ENCODE measurements at places on chromosomes 5 and 9.

- DNase-seq = no peak
Observed at GRCh38 chr9:7879551-7880245, 80.1 kb upstream of the DMAC1 start.

DNA sequence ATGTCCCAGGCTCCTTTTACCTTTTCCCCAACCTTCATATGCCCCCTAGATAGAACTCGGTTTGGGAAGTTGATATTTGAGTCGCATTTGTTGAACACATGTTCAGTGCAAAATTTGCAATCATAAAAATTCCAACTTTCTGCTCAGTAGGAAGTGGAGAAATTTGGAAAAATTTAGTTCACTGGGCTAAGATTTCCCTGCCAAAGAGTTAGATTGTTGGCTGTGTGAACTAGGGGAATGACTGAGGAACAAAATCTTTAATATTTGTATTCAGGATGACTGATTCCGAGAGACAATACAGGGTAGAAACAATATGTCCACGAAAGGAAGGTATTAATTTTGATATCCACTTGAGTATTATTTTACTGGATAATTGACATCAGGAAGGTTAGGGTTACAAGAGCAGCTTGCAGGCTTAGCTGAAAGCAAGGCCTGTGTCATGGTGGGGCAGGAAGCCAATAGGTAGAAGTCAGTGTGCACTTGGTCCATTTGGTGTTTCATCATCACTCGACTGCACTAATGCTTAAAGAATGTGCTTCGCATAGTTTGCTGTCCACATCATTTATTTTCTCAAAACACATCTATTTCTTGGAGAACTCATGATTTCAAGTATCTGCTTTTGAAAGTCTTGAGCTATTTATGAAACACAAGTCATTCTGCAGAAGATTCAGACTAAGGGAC, 59.4 kb upstream of the GNA14 start:
- DNase-seq = no peak

GRCh38 chr9:34555500-34555899, 32.7 kb upstream of the ENHO start:
- no peak for DNase-seq

GRCh38 chr5:111748304-111748763, 8.7 kb downstream of the NREP start:
- no peak for DNase-seq

- DNase-seq = no peak
Observed at GRCh38 chr9:118094387-118094786, 390.2 kb downstream of the TLR4 start.

DNA sequence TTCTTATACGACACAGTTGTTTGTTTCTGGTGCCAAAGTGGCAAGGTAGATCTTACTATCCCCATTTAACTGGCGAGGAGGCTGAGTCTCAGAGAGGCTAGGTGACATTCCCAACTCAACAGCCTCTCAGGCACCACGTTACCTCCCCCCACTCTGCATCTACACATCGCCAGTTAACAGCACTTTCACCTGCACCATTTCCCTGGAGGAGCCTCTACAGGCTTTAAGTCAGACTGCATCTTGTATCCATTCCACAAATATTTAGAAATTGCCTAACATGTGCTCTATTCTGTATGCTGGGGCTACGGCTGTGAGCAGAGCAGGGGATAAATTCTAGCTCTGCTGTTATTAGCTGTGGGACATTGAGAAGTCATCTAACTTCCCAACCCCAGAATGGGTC, 168.6 kb downstream of the INSYN2B start:
- DNase-seq = no peak
